ENCODE measurements at places on chromosomes 11 and 22.

GRCh38 chr11:129743112-129743815 is 72.4 kb upstream of the TMEM45B start:
- DNase-seq = no peak

GRCh38 chr22:24822471-24822870 is 16.5 kb downstream of the SGSM1 start:
- DNase-seq = no peak

DNA sequence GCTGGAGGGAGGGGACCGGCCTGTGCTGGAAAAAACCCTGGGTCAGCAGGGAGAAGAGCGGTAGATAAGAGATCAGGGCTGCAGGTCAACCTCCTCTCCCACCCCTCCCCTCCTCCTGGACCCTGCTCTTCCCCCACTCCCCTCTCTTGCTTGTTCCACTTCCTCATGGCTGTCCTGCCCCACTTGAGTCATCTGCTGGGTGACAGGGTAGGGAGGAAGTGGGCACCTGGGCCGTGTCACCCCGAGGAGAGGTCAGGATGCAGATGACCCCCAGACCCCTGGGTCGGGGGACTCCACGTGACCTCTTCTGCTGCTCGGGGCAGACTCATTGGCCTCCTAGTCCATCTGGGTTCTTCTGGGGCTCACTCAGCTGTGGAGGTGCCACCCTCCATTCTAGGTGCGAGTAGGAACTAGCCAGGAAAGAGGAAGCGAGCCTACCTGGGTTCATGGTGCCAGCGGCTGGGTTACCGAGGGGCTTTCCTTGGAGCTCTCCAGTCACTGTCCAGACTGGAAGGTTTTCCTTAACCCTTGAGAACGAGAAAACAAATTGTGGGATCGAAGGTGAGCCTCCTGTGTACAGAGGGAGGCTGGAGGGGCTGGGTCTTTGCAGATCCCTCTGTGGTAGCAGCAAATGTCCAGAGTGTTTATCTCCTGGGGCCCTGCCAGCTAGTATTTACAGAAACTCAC is 6.5 kb downstream of the APOL2 start:
- no peak for DNase-seq

- DNase-seq = no peak
These were observed 23.8 kb downstream of the CD44 start for GRCh38 chr11:35162745-35163144.

DNA sequence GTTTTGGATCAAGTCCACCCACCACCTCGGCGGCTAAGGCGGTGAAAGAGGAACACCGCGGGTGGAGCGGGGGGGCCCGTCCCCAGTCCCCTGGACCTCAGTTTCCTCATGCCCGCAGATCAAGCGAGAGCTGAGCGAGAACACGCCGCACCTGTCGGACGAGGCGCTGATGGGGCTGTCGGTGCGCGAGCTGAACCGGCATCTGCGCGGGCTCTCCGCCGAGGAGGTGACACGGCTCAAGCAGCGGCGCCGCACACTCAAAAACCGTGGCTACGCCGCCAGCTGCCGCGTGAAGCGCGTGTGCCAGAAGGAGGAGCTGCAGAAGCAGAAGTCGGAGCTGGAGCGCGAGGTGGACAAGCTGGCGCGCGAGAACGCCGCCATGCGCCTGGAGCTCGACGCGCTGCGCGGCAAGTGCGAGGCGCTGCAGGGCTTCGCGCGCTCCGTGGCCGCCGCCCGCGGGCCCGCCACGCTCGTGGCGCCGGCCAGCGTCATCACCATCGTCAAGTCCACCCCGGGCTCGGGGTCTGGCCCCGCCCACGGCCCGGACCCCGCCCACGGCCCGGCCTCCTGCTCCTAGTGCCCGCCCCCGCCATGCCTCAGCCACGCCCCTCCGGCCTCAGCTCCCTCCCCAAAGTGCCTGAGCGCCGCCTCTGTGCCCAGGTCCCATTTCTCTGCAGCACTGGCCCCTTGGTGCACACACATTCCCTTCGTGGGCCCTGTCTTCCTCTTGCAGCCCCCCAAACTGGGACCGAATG is 12.7 kb downstream of the MAFF start:
- DNase-seq = peak; percentile 42

GRCh38 chr22:19233189-19233661 is 54.7 kb upstream of the SLC25A1 start:
- DNase-seq = no peak

DNA sequence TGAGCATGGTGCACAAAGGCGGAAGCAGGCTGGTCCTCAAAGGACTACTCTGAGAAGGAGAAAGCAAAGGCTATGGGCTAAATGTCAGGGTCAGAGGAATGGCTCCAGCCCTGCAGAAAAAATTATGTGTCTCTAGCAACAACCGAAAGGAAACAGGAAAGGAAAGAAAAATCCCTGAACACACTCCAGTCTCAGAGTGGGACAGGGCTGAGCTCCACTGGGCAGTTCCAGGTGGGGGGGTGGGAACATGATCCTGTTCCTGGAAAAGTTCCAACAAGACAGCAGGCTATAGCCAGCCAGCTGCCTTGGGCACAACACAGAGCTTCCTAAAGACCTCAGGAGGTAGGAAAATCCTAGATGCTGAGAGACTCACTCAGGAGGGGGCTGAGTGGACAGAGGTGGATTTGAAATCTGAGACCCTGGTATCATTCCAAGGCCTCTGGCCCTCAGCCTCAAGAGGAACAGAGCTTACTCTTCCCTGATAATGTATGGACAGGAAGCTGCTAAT is 1088.2 kb downstream of the TBC1D22A start:
- DNase-seq = no peak

- DNase-seq = no peak
These were observed 4.9 kb downstream of the POLR3H start for GRCh38 chr22:41539146-41540005.

GRCh38 chr22:39543095-39543494 is 10.5 kb upstream of the RPS19BP1 start:
- DNase-seq = no peak

- no peak for DNase-seq
These were observed 10.7 kb downstream of the DAGLA start for GRCh38 chr11:61690706-61691379.

GRCh38 chr11:99555486-99555885 is 534.7 kb downstream of the CNTN5 start:
- no peak for DNase-seq

- DNase-seq = no peak
These were observed 151.1 kb upstream of the CHORDC1 start for GRCh38 chr11:90373971-90374370.

DNA sequence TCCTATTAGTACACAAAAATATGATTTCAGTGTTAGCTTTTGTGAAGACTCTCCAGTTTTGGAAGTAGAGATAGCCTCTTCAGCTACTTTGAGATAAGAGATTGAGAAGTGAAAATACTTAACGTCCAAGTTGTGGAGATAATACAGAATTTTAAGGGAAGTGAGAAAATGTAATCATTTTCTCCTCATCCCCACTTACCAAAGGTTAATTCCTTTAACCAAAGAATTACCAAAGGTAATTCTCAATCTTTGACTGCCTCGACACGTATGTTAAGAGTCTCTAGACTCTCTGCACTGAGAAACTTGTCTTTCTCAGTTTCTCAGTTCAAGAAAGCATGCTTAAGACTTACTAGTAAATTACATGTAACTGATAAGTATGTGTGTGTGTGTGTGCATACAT is 15.3 kb downstream of the C11orf54 start:
- no peak for DNase-seq

- DNase-seq = no peak
These were observed 166.1 kb upstream of the NTM start for GRCh38 chr11:131204282-131204681.

GRCh38 chr11:75891947-75892739 is 77.1 kb downstream of the UVRAG start:
- no peak for DNase-seq

- DNase-seq = no peak
These were observed 194.6 kb upstream of the CCDC90B start for GRCh38 chr11:83480811-83481210.

DNA sequence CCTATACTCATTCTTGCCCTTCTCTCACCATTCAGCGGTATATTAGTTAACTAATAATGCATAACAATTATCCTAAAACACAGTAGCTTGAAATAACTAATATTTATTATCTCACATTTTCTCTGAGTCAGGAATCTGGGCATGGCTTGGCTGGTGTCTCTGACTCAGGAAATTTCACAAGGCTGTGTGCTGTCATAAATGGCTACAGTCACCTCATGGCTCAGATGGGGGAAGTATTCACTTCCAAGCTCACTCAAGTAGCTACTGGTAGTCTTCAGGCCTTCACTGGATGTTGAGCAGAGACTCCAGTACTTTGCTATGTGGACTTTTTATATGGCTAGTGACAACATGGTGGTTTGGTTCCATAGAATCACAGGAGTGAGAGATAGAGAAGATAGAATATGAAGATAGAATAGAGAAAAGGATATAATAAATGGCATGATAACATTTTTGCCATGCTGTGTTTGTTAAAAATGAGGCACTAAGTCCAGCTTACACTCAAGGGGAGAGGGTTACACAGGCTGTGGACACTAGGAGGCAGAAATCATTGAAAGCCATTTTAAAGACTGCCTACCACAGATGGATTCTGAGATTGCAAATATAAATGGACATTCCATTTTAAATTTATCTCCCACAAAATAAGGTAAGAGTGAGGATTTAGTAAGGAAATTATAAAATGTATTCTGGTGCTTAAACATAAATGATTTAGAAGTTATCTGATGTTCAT is 997.8 kb upstream of the CHORDC1 start:
- no peak for DNase-seq

DNA sequence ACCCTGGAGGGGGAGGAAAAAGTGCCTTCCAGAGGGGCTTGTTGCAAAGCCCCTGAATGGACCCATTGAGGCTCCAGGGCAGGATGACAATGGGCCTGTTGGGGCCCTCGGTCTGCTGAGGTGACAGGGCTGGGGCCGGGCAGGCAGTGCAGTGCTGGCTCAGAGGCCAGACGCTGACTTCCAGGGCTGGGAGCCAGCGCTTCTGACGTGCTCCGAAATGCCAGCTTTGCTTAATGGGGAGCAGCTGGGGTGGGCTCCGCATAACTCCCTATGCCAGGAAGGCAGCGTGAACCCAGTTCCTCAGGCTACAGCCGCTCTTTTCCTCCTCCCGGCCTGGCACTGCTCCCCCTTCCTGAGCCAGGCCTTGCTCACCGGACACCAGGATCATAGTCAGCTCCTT is 17.7 kb downstream of the NAV2 start:
- DNase-seq = no peak

- no peak for DNase-seq
These were observed 109.1 kb upstream of the LMO1 start for GRCh38 chr11:8372641-8373381.
